ENCODE measurements at places on chromosomes 11 and 22. TPM values are rescaled to one million over a fixed set of nuclear protein-coding genes. Genes with fewer than 3 reads are reported as not detected.

GRCh38 chr11:78208257-78209165 is 19.8 kb downstream of the USP35 start:
- no peak for DNase-seq

The RIBC2 gene
- not detected for total RNA-seq

DNA sequence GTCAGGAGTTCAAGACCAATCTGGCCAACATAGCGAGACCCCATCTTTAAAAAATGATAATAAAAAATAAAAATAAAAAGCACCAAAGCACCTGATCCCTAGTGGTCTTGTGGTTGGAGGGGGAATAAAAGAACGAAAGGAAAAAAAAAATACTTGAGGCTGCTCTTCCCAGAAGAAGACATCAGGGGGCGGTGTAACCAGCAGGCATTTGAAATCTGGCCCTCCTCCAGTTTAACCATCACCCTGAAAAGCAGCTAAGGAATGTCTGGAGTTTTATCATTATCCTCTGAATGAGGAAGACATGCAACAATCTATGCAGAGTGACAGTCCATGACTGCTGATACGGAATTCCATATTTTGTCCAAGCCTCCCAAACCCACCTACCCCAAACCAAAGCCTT is 5.6 kb upstream of the KCTD17 start:
- DNase-seq, result peak; percentile 14

The OR2AT4 gene
- total RNA-seq, result not detected

DNA sequence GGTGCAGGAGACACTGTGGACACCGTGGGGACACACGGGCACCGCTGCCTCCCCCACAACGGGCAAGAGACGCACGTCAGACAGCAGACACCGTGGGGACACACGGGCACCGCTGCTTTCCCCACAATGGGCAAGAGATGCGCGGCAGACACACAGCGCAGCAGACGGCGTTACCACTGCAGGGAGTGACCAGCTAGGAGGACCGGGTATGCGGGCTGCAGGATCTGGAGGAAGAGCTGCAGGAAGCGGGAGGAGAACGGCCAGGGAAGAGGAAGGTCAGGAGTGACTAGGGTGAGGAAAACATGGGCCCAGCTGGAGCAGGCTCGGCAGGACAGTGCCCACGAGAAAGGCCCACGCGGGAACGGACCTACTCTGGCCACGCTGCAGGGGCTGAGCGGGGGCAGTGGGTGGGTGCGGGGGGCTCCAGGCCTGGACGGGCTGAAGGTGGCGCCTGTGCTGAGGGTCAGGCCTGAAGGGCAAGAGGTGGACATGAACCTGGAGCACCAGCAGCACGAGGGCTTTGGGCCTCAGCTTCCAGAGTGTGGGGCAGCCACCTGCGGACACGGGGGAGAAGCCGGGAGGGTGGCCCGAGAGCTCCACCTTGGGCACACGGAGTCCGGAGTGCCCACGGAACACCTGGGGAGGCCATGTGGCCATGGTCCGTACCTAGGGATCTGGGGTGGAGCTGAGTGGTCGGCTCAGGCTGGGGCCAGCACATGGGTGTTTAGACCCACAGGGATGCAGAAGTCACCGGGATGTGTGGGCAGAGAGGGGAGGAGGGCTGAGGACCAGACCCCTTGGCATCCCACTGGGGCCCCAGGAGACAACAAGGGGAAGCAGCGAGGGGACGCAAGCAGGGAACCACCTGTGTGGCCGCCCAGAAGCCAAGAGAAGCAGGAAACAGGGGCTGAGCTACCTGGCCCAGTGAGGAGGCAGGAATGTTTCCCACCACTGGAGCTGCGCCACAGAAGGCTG is 16.5 kb downstream of the TOLLIP start:
- no peak for DNase-seq

DNA sequence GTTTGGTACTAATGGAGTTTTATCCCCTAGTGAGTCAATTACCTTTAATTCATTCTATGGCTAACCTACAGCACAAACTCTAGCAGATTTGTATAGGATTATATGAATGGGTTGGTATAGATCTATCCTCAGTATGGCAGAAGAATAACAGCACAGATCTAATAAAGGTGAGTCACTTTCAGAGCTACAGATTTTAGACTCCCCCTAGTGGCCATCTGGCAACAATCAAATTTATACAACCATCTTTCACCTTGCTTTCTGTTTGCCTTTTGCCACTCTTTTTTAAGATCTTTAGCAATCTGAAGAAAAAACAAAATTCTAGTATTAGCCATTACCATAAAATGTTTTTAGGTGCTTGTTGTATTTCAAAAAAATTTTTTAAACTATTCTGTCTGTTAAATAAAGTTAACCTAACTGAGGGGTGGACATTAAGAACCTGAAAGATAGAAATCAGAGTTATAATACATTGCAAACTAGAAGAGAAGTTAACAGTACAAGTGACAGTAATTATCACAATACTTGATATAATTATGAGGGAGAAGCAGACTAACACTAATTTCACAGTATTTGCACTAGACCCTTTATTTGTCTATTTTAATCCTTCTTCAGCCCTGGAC is 25.8 kb downstream of the DDIAS start:
- DNase-seq, result no peak

The MRPL11 gene
- 201 TPM for total RNA-seq

- DNase-seq, result peak; percentile 74
Measured at GRCh38 chr11:62444236-62444833, 25.5 kb downstream of the SCGB1A1 start.

The ROM1 gene
- total RNA-seq, result 10.4 TPM

The ZC3H7B gene
- total RNA-seq, result 72.2 TPM

- no peak for DNase-seq
Measured at GRCh38 chr11:70333261-70333660, 62.8 kb downstream of the PPFIA1 start.

- DNase-seq, result no peak
Measured at GRCh38 chr22:23124611-23125511, 16.9 kb downstream of the RSPH14 start.

GRCh38 chr11:15145615-15146014 is 30.9 kb downstream of the INSC start:
- DNase-seq, result no peak

DNA sequence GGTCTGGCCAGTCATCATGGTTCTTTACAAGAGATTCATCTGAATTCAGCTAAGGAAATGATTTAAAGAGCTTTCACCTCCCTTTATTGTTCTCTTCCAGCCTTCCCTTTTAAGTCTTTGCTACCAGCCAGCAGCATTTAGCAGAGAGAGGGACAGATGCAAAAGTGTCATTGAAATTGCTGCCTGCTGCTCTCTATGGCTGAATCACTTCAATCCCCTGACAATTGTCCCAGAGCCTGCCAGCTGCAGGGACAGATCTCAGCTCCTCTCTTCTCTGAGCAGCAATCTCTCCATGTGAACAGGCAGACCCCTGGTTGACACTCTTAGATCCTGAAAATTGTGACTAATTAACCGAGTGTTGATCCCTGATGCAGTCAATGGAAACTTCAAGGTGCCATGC is 816.9 kb upstream of the CCDC90B start:
- DNase-seq, result no peak

- no peak for DNase-seq
Measured at GRCh38 chr11:39268176-39268690, 2191.2 kb downstream of the LRRC4C start.

GRCh38 chr11:17459236-17459896 is 17.3 kb downstream of the ABCC8 start:
- no peak for DNase-seq

GRCh38 chr22:39743935-39744334 is 149.6 kb downstream of the ENTHD1 start:
- no peak for DNase-seq

The ARL2 gene
- 155 TPM for total RNA-seq

DNA sequence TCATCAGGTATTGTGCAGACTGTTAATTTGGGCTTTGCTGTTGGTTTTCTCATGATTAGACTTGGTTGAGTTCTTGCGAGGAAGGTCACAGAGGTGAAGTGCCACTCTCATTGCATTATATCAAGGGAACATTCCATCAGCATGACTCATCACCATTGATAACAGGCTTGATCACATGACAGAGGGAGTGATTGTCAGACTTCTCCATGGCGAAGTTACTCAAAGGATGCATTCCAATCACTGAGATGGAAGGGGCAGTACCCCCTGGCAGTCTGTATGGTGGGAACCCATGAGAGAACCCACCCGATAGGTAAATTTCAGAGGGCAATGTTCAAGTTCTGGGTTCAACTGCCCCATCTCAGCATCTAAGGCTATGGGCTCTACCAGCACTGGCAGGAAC is 19.4 kb upstream of the P2RY2 start:
- peak; percentile 15 for DNase-seq

GRCh38 chr22:29816128-29816527 is 21.9 kb downstream of the ASCC2 start:
- DNase-seq, result no peak

DNA sequence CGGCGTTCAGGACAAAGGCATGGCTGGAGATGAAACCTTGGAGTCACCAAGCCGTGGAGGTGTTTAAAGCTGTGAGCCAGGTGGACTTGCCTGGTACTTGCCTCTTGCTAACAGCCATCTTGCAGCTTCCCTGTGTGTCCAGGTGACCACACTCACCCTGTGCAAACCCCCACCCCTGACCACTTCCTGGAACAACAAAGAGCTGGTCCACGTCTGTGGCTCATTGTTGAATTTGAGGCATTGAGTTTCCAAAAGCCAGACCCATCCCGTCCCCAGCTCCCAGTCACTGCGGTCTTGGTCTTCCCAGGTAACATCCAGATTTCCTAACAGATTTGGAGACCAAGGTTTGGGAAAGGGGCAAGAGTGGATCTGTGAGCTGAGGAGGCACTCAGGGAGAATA is 18.5 kb downstream of the DHCR7 start:
- no peak for DNase-seq

The EML3 gene
- total RNA-seq, result 19.8 TPM

- no peak for DNase-seq
Measured at GRCh38 chr22:38214302-38215056, 12.7 kb downstream of the MAFF start.

DNA sequence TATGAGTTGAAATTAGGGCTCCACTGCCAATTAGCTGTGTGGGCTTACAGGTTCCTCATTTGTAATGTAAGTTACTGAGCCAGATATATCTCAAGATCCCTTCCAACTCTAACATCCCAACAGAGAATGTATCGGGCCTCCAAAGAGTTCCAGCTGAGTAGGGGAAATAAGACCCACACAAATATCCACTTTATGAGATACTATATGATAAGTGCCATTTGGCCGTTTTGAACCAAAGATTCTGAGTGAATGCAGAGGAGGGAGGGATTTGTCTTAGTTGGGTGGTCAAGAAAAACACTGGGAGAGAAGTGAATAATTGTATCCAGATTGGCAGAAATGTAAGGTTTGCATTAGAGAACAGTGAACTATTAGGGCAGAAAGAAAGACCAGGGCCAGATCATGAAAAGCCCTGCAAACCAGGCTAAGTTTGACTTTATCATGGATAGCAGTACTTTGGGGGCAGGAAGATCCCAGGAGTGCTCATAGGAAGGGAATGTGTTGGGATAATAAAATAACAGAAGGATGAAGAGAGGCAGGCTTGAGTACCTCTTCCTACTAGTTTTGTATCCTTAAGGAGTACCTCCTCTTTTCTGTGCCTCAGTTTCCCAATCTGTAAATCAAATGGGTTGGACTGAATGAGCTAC is 63.9 kb downstream of the RPL27A start:
- no peak for DNase-seq

DNA sequence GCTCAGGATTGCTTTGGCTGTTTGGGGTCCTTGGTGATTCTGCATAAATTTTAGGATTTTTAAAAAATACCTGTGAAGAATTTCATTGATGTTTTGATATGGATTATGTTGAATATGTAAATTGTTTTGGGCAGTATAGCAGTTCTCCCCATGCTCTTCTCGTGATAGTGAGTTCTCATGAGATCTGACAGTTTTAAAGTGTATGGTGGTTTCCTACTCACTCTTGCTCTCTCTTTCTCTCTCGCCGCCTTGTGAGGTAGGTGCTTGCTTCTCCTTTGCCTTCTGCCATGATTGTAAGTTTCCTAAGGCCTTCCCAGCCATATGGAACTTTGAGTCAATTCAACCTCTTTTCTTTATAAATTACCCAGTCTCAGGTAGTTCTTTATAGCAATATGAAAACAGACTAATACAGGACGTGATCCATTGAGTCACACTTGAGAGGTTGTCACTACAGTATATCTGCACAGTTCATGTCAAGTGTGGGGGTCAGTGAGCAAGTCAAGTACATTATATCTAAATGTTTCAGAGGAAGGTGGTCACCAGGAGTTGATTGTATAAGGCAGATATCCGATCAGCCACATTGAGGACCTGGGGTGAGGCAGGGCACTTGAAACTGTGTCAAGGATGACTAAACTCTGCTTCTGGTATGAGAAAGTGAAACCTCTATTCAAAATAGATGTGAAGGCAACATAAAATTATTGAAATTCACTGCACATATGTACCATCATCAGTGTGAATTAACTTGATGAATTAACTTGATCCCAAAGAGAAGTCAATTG is 70.7 kb upstream of the CCDC179 start:
- no peak for DNase-seq

DNA sequence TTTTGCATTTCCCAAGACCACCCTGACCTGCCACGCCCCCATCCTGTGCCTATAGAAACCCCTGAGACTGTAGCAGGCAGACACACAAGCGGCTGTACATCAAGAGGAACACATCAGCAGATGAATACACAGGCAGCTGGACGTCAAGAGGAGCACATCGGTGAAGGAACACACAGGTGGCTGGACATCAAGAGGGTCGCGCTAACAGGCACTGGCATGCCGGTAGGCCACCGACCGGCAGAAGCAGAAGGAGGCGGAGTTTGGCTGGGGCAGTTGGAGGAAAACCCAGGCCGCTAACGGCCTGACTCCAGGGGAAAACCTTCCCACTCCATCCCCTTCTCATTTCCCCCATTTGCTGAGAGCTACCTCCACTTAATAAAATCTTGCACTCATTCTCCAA is 5.4 kb upstream of the IPO7 start:
- no peak for DNase-seq

DNA sequence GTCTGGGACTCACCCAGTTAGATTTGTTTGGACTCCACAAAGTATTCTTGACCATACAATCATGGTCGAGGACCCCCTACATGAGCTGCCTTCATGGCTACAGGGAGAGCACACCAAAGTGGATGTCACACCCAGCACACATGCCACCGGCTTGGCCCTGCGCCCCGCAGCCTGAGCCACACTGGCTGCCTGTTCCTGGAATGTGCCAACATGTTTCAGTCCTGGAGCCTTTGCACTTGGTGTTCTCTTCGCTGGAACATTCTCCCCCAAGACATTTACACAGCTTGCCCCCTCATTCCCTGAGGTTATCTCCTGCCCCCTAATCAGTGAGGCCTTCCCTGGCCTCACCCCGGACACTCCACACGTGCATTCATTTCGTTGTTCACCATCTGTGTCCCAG is 46.0 kb downstream of the PPARA start:
- no peak for DNase-seq

Data from SJSA1 (cell line).